ENCODE measurements at places on chromosomes 7 and 10.
A peak's percentile ranks its signal among the peaks of the same experiment; 100 is the strongest.

DNA sequence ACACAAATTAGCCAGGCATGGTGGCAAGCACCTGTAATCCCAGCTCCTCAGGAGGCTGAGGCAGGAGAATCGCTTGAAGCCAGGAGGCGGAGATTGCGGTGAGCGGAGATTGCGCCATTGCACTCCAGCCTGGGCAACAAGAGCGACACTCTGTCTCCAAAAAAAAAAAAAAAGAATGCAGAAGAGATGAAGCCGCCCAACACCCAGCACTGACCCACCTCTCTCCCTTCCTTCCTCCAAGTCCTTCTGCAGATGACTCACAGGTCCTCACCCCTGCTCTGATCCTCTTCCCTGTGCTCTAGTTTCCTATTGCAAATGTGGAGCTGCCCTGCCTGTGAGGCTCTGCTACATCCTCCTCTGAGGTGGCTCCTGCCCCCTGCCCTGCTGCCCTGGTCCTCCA, 22.0 kb upstream of the OPALIN start:
- DNase-seq = no peak

DNA sequence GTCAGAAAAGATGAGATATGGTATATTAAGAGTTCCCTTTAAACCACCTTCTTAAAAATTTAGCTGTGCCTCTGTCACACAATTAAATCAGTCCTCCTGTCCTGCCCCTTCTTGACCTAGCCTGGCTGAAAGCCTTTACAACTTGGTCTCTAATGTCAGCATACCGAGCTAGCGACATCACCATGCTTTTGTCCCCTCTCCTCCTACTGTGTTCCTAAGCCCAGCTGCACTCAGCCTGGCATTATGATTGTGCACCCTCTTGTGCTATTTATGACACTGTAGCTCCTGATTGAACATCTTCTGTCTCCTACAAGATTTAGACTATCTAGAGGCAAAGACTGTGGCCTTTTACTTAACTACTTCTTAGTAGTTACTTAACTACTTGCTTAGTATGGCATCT, 29.2 kb downstream of the TDRD1 start:
- no peak for DNase-seq

GRCh38 chr10:1240341-1240775, 184.2 kb downstream of the WDR37 start:
- DNase-seq = peak; percentile 24

- no peak for DNase-seq
These were observed 26.1 kb downstream of the PROSER2 start for GRCh38 chr10:11849277-11849676.

GRCh38 chr10:123073187-123073586, 62.6 kb upstream of the HMX3 start:
- DNase-seq = no peak

- no peak for DNase-seq
These were observed 26.0 kb downstream of the SPOCK2 start for GRCh38 chr10:72062382-72062781.

DNA sequence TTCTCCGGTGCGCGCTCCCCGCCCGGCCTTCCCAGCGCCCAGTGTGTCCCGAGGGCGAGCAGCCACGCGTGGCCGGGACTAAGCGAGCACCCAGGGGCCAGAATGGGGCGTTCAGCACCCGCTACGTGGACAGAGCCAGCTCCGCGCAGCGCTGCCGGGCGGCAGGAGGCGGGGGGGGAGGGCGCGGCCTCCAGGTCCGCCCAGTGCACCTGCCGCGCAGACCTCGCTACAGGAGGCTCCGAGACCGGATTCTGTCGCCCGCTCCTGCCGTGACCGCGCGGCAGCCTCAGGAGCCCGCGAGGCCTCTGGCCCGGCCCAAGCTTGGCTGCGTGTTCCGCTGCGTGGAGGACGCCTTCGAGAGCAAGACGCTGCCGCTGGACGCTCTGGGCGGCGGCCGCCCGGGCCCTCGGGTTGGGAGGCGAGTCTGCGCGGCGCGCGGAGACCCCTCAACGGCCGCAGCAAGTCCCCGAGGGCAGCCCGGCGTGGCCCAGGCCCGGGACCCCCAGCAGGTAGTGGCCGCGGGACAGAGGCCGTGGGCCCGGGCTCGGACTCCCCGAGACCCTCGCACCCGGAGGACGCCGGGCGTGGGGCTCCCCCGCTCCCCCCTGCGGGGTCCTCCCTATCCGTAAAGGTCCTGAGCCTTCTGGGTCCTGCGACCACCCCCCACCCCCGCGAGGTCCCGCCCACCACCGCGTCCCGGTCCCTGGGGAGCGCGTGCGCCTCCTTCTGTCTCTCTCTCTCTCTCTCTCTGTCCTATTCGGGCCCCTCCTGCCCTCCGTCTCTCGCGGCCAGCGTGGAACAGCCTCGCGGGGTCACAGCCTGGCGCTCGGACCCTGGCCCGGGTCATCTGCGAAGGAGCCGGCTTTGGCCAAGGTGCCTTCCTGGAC, 904 bp upstream of the DPYSL4 start:
- DNase-seq = no peak

- DNase-seq = no peak
These were observed 381.0 kb upstream of the NRP1 start for GRCh38 chr10:33715303-33715975.

GRCh38 chr7:230274-230673, 37.9 kb downstream of the FAM20C start:
- no peak for DNase-seq

DNA sequence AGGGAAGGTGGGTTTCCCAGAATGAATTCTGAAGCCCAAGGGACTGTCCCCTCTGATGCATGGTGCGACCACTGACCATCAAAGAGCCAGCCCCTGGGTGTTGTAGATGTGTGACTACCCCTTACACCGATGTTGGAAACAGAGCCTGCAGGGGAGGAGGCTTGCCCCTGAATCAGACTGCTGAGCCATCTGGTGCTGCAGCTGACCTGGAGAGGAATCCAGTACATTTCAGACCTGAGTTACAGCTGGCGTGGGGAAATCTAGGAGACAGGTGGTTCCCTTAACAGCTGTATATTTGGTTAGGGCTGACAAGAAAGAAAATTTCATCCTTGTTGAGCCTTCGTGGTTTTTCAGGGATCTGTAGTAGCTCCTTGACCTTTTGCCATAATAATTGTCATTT, 195.5 kb downstream of the CELF2 start:
- no peak for DNase-seq

DNA sequence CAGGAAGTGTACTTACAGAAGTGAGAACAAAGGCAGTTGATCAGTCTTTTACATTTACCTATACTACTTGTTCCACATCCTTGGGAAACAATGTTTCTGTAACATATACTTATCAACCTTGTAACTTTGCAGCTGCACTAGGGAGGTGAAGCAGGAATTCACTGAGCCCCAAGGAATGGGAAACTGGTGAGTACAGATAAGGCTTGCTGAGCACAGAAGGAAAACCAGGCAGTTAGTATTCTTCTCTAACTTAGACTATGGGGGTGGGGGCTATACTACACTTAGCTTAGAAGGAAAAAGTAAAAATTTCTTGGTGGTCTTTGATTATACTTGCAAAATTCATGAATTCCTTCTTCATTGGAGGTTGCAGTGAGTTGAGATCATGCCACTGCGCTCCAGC, 6.9 kb upstream of the ZNF33A start:
- DNase-seq = no peak

- no peak for DNase-seq
These were observed 7.4 kb downstream of the ARHGAP21 start for GRCh38 chr10:24716295-24716694.

- DNase-seq = no peak
These were observed 43.1 kb upstream of the SEMA3A start for GRCh38 chr7:84237533-84238173.

GRCh38 chr10:58486821-58487220, 25.9 kb upstream of the BICC1 start:
- no peak for DNase-seq

DNA sequence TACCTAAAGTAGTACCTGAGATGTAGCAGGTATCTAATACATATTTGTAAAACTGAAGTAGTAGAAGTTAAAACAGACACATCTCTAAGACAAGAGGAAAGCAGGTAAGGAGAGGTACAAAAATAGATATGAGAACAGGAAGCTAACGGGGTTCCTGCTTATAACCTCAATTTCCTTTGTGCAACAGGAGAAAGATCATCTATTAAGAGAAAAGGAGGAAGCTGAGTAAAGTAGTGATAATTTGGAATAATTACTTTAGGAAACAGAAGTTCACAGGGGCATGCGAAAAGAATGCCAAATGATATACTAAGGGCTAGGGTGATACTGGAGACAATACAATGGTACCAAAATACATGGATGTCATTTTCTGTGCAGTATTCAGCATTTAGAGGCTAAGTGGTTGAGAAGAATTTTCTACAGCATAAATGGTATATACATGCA, 108.7 kb downstream of the NRBF2 start:
- no peak for DNase-seq

- DNase-seq = no peak
These were observed 54.4 kb downstream of the PKD1L1 start for GRCh38 chr7:47893721-47894365.

GRCh38 chr10:126629925-126630624, 40.4 kb downstream of the C10orf90 start:
- no peak for DNase-seq

GRCh38 chr10:70745555-70745954, 39.6 kb downstream of the TBATA start:
- no peak for DNase-seq

GRCh38 chr10:30823651-30824050, 194.1 kb upstream of the LYZL2 start:
- DNase-seq = no peak

DNA sequence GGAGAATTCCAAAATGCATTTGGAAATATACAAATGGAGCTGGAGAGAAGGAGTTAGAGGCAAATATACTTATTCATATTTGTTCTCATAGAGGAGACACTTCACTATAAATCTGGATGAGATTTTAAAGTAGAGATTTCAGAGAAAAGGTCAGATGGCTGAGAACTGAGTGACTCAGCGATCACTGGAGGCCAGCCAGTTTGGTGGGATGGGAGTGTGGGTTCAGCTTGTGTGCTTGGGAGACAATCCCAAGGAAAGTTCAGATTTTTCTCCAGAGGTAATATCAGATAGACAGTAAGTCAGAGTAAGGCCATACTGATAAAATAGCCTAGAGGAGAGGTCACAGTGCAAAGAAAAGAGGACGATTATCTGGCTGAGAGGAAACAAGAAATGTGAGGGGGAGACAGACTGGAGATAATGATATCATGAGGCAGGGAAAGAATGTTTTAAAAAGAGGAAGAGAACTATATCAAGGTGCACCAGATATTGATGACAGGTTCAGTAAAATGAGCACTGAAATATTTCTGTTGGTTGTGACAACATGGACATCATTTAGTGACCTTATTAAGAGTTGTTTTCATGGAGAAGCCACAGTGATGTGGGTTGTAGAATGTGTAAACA, 67.0 kb downstream of the MDFIC start:
- no peak for DNase-seq

DNA sequence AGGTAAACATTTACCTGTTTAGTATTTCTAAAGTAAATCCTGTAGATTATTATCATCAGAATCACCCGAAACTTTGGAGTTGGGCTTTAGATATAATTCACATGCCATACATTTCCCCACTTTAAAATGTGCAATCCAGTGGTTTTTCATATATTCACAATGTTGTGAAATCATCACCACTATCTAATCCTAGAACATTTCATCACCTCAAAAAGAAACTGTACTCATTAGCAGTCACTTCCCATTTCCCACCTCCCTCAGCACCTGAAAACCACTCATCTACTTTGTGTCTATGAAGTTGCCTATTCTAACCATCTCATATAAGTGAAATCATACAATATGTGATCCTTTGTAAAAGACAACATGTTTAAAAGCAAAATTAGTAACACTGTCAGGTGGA, 182.6 kb downstream of the FZD1 start:
- DNase-seq = no peak

GRCh38 chr7:98084631-98085030, 22.0 kb upstream of the LMTK2 start:
- DNase-seq = no peak

- no peak for DNase-seq
These were observed 28.1 kb downstream of the LRGUK start for GRCh38 chr7:134155206-134155605.

DNA sequence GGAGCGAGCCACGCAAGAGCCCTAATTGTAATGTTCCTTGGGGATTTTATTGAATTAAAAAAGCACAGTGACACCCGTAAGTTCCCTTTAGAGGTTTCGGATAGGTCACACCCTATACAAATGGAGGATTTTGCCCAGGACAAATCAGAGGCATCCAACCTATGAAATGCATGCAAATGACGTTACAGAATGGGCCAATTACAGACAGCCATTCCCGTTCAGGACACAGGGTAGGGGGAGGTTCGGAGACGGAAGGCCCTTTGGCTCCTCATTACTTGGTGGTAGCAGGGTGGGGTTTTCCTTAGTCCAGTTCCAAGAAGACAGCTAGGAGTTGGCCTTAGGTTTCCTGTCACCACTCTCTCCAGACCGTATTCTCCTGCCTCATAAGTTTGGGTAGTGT, 754.1 kb downstream of the IPMK start:
- DNase-seq = no peak

GRCh38 chr10:4586776-4587175, 239.2 kb upstream of the AKR1E2 start:
- DNase-seq = no peak

GRCh38 chr10:77643795-77644468, 6.3 kb upstream of the KCNMA1 start:
- no peak for DNase-seq

Measured in SHP77 treated with DMSO at 0.1 percent for 48 hours (cell line).